Activated CD8-positive, alpha-beta memory T cell treated with anti-CD3 and anti-CD28 coated beads for 36 hours (primary cell): ENCODE measurements at places on chromosomes 1 and 21. TPM values are rescaled to one million over a fixed set of nuclear protein-coding genes. Genes with fewer than 3 reads are reported as not detected.

Gene HFM1
- total RNA-seq = not detected

Gene LCE2A
- not detected for total RNA-seq

Gene TTC22
- 2.1 TPM for total RNA-seq

Gene IL12RB2
- 48.3 TPM for total RNA-seq

Gene MSH4
- 0.55 TPM for total RNA-seq

Gene TSSK3
- 0.67 TPM for total RNA-seq

Gene ENO1
- total RNA-seq = 3,945 TPM

Gene FMOD
- 1.7 TPM for total RNA-seq

Gene ABCG1
- total RNA-seq = 4.4 TPM

Gene CASZ1
- total RNA-seq = 2.4 TPM

Gene ZNF326
- total RNA-seq = 26.0 TPM

Gene RAB42
- not detected for total RNA-seq

Gene CFHR1
- not detected for total RNA-seq

Gene TDRD10
- total RNA-seq = not detected

Gene ZBTB21
- total RNA-seq = 37.8 TPM

Gene CATSPERE
- total RNA-seq = 0.25 TPM

Gene LCE1A
- not detected for total RNA-seq

Gene CYB561D1
- 7.1 TPM for total RNA-seq

Gene ARHGAP30
- 149 TPM for total RNA-seq

Gene GABRD
- total RNA-seq = not detected

Gene GORAB
- 9.7 TPM for total RNA-seq

Gene FAM43B
- not detected for total RNA-seq

Gene RXRG
- total RNA-seq = not detected

Gene GJC2
- 0.67 TPM for total RNA-seq

Gene DCST1
- not detected for total RNA-seq

Gene MAP10
- total RNA-seq = 1.7 TPM

Gene PRELP
- not detected for total RNA-seq

Gene DVL1
- 43.8 TPM for total RNA-seq

Gene GUCA2A
- not detected for total RNA-seq

Gene PLA2G2D
- total RNA-seq = not detected

Gene ZNF678
- 6.3 TPM for total RNA-seq

Gene KLF17
- total RNA-seq = not detected

Gene SLAMF1
- 102 TPM for total RNA-seq

Gene FAM151A
- not detected for total RNA-seq

Gene PCP4
- total RNA-seq = not detected
